Neural crest cell (in vitro differentiated cells): ENCODE measurements at places on chromosomes 5 and 9. TPM values are rescaled to one million over a fixed set of nuclear protein-coding genes. Genes with fewer than 3 reads are reported as not detected.

DNA sequence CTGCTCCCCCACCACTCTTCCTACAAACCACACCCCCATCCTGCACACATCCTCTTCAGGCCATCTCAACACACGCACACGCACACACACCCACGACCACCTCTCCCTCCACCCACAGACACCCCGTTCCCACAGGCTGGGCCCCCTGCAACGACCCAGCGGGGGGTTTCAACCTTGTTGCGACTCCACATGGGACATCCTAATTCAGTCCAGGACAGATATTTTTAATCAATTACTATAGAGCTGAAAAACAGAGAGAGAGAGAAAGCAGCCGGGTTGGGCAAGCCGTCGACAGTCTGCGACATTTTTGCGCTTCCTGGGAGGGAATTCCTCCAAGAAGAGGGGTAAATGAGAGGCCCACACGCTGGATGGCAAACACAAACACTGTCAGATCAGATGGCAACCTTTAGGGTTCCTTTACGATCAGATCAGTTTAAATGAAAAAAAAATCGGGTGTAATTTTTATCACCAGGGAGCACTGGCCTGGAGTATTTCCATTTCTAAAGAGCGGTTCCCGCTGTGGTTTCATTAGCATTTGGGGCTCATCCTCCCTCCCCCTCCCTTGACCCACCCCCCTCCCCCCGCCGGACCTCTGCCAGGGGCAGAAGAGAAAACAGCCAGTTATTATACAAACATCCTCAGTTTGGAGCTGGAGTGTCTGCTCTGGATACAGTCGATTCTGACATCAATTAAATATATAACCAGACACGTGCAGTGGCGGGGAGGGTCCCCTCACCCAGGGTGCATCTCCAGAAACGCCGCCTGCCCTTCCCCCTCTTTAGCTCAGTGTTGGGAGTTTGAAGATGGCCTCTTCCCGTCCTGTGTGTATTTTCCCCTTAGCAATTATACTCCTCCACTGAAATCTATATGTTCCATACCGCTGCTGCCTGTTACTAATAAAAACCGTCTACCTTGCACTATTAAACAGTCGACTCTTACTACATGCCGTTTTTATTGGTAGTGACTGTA lies 2.3 kb upstream of the IRX2 start:
- no peak for DNase-seq

DNA sequence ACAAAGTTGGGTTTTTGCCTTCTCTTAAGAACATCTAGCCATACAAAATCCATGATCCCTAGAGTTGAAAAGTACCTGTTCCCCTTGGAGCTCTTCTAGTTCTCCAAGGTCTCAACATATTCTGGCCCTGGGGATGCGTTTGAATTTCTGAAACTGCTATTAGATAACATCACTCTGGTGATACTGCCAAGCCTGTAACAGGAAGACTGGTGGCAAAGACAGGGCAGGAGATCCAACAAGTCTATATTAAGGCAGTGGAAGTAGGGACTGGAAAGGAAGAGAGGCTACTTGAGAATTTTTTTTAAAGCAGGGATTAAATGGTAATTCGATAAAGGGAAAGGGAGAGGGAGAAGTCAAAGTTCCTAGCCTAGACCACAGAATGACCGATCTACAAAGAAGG lies 211.5 kb downstream of the TSSK1B start:
- DNase-seq = no peak

GRCh38 chr5:130616161-130616560 lies 548.9 kb downstream of the HINT1 start:
- DNase-seq = no peak

DNA sequence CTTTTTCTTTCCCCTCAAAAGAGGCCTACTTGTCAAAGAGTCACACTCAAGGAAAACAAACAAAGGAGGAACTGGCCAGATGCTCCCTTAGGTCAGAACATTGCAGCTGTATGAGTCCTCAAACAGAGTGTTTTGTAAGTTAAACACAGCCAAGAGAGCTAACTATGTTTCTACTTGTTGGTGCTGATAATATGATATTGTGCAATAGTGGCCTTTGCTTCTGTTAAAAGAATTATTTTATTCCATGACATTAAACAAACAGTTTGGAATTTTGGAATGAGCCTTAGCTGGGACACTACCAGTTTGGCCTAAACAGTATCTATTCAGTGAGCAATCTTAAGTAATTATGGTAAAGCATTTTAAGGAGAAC lies 56.0 kb upstream of the TPD52L3 start:
- no peak for DNase-seq

GRCh38 chr5:86979811-86980411 lies 287.8 kb upstream of the RASA1 start:
- no peak for DNase-seq

DNA sequence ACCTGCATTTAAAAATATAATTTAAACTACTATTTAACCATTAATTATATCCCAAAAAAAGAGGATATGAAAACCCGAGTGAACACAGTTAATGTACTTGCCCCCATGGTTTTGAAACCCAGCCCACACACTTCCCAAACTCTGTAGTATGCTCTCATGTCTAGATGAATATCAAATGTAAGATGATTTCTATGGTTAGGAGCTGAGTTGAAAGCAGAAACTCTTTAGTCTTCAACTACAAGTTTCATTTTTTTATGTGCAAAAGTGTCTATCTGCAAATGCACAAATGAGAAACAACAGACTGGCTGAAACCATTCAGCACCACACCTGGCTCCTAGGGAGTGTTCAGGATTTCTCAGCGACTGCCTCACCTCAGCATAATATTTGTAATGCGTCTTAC lies 183.3 kb downstream of the SEMA5A start:
- DNase-seq = no peak

- DNase-seq = no peak
Observed at GRCh38 chr9:7433508-7434292, 365.9 kb downstream of the DMAC1 start.

SKIC3 gene
- total RNA-seq = 77.0 and 79.3 TPM in 2 replicates

DNA sequence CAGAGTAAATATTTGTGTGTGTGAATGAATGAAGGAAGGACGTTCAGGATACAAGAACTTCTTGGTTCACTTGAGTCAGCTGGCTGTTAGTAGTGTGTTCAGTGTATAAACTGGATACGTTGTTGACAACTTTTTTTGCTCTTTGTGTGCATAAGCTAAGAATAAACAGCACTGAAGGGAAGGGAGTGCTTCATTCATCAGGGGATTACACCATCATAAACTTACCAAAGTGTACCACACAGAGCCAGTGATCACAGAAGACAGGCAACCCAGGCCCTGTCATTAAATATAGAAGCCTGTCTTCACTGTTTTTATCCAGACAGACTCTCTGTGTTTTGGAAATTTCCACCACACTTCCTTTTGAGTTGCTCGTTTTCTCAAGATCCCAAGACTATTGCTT lies 55.5 kb upstream of the MEF2C start:
- DNase-seq = no peak

DNA sequence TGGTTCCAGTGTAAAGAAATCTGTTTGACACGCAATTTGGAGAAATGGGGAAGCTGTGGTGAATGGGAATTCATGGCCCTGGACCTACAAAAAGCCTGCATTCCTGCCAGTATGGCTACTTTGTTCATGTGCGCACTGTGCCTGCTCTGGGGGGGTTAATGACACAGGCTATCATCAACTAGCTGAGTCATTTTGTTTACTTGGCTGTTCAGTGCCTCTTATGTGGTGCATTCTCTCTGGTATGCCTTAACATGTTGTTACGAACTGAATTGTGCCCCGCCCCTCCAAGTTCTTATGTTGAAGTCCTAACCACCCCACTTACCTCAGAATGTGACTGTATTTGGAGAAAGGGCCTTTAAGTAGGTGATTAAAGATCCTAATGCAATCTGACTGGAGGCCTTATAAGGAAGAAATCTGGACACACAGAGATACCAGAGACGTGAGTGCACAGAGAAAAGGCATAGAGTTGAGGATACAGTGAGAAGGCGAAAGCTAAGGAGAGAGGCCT lies 20.4 kb upstream of the UBAP1 start:
- DNase-seq = no peak

- DNase-seq = no peak
Observed at GRCh38 chr9:33346564-33346963, 55.8 kb downstream of the AQP7 start.

STC2 gene
- 2.6 and 3.8 TPM in 2 replicates for total RNA-seq

ECM2 gene
- not detected in 2 replicates for total RNA-seq

DNA sequence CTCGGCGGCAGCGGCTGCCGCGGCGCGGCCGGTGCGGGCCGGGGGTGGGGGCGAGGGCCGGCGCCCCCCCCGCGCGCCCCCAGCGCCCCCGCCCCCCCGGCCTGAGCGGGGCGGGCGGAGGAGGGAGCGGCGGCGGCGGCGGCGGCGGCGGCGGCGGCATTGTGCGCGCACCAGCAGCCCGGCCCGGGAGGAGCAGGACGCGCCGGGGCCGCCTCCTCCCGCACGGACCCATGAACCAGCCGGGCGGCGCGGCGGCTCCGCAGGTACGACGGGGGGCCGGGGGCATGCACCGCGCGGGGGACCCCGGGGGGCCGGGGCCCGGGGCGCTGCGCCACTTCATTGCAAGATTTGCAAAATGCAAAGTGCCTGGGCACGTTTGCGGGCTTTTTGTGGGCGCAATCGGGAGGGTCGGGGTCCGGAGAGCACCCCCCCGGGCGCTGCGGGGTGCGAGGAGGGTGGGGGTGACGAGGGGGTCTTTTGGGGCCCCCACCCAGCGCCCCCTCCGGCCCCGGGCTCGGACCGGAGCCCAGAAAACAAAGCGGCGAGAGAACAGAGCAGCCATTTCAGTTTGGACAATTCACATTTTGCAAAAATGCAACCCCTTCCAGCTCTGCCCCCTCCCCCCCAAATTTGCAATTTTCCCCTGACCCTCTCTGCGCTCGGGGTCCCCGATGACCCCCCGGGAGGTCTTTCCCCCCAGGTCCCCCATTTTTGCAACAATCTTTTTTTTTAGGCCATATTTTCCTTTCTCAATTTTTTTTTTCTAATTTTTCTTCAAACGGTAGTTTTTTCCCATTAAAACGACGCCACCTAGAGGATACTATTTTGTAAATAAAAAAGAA lies at the start of gene ZNF618:
TSS of gene ZNF618 (plus strand) at position 159 of the 842 bp plus-strand sequence. CDS start at position 231, 72 bp downstream.
- DNase-seq = peak; percentile 37

DNA sequence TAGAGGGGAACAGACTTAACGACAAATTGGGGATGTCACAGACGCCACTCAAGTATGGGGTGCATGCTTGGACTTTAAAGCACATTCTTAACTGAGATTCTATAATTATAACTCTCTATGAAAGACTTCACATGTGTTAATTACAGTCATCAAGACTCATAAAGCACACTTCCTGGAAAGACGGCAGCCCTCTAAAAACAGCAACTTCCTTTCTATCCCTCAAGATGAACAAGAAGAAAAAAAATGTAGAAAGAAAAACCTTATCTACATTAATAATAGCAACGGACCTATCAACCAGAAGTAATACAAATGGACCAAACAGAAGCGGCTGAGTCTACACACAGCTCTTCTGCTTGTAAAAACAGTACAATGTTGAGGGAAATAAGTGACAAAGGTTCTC lies 21.2 kb downstream of the GNAQ start:
- no peak for DNase-seq

CCDC171 gene
- total RNA-seq = 6.1 and 7.2 TPM in 2 replicates

GRCh38 chr5:134590992-134591659 lies 41.5 kb downstream of the SAR1B start:
- no peak for DNase-seq

TLR4 gene
- total RNA-seq = 1.3 and 2.2 TPM in 2 replicates

- DNase-seq = no peak
Observed at GRCh38 chr5:87924436-87924835, 344.2 kb downstream of the TMEM161B start.

DNA sequence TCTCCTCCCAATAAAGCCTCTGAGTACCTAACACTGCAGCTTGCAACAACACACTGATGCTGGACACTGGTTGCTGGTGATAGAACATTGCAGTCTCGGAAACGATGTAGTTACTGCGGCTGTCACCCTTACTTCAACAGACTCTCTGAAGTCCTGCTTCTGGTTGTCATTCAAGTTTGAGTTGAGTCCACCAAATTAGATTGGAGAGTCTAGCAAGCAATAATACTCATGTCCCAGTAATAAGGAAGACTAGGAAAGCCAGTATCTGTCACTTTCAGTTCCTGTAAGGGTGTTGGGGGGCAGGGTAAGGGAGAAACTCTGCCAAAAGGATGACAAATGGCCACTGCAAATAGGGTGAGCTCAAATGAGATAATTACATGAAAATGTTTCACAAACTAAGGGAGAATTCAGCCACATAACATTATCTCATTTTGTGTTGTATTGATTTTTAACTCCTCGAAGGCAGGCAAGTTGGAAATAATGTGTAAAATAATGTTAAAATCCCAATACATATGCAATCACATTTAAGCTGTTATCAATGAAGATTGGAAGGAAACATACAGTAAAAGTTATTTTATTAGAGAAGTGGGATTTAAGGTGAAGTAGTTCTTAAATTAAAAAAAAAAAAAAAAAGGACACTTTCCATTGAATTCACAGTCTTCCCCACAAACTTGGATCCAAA lies 849 bp upstream of the IFT74 start:
- DNase-seq = no peak

GRCh38 chr5:149439899-149440542 lies 60.9 kb upstream of the IL17B start:
- no peak for DNase-seq

- no peak for DNase-seq
Observed at GRCh38 chr5:176985516-176985915, 21.1 kb downstream of the UIMC1 start.

DNA sequence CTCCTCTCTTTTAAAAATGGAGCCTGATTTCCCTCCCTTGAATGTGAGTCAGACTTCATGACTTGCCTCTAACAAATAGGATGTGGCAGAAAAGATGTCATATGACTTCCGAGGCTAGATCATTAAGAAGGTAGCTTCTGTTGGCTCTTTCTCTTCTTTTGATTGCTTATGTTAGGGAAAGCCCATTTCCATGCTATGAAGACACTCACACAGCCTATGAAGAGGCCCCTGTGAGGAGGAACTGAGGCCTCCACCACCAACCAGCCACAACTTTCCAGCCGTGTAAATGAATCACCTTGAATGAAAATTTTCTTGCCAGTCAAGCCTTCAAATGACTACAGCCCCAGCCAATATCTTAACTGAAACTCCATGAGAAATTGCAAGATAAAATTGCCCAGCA lies 413.4 kb downstream of the TMEM38B start:
- DNase-seq = no peak

- no peak for DNase-seq
Observed at GRCh38 chr5:150763023-150763769, 4.4 kb upstream of the DCTN4 start.

DNA sequence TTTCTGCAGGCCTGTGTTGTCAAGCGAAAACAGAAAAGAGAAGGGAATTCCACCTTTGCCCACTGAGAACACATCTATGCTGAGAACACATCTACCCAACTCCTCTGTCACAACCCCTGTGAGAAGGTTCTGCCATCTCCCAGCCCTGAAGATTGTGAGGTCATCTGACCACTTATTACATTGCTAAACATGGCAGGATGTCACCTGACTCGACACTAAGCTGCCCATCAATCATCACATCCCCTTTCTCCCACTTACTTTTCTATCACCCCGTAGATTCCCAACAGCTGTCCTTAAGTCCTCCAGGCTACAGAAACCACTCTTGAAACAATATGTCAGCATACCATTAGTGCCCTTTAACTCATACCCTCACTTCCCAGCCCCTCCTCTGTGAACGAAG lies 64.2 kb upstream of the PRSS3 start:
- no peak for DNase-seq

- DNase-seq = no peak
Observed at GRCh38 chr9:127558581-127559246, 53.4 kb upstream of the STXBP1 start.
